ENCODE measurements at places on chromosomes 5 and 9.
A peak's percentile ranks its signal among the peaks of the same experiment; 100 is the strongest.

DNA sequence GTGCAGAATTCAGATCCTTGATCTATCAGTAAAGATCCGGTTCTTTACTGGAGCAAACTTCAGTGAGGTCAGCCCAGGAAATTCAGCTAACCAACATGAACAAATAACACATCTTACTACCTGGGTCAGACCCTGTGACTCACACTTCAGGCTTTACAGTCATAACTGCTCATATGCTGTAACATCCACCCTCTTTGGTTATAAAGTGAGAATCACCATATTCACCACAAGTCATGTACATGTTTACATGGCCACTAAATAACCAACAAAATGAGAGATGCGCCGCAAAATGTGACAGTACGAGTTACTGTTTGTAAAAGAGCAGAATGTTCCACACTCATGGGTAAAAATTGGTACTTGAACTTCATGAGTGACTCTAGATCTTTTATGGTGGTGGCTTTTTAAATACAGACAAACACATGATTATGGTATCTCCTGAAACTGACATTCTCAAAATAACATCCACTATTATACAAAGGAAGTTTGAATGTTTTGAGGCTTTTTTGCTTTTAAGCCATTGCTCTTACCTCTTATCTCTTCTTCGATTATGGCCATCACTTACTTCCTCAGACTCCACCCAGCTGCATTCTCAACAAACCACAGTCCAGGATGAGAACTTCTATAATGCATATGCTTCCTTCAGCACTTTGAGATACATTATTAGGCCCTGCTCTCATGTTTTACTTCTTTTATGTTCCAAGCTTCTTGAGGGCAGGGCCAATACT lies 516.6 kb downstream of the RAB3C start:
- DNase-seq: no peak

DNA sequence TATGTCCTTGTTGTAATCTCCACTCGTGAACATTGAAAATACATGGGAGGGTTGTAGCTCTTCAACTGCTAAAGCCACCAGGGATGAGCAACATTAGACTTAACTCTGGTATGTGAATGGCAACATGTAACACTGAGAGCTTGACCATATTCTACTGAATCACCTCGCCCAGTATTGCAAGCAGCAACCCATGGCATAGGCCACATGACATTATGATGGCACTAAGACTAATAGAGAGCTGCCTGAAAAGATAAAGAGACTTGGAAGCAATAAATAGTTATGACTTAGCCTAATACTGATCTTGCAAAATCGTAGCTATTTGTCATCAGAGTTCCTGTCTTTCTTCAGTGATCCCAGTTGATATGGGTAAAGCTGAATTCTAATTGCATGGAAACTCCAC lies 108.4 kb upstream of the NREP start:
- DNase-seq: no peak

GRCh38 chr5:148583421-148583965 lies 70.8 kb downstream of the HTR4 start:
- DNase-seq: no peak

GRCh38 chr9:132023419-132024180 lies 56.1 kb downstream of the MED27 start:
- DNase-seq: no peak

DNA sequence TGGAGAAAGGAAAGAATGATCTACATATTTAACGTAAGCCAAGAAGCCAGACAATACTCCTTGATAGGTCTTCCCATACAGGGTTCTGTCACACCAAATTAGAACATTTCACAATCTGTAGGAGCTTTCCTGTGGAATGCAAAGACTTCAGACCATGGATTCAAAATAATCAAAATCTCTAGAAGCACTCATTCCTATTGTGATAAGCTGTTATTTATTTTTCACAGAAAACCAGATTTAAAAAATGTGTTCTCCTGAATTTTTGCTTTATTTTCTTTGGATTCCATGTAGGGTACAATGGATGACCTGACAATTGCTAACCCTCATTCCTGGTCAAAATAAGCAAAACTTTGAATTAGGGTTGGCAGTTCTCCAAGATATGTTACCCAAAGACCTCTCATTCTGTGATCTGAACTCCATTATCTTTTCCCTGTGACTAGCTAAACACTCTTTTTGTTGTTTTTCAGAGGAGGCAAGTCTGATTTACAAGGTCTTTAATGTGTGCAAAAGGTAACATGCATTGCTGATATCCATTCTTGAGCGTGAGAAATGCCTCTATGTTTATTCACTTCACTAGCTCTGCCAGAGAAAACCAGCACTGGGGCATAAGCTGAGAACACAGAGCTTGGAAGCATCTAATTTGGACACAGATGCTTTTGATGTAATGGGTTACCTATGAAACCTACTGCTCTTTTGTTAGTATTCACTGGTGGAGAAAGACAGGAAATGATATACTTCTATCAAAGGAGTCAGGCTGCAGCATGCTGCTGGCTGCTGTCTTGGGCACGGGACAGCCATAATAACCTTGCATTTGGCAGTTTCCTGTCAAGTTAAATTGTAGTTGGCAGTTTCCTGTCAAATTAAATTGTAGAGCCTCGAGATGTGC lies 31.4 kb downstream of the ACTBL2 start:
- DNase-seq: no peak

- no peak for DNase-seq
These were observed 29.8 kb downstream of the STC2 start for GRCh38 chr5:173298213-173298926.

GRCh38 chr5:161846746-161847145 lies 1.2 kb upstream of the GABRA1 start:
- no peak for DNase-seq

- peak; percentile 15 for DNase-seq
These were observed 40.6 kb upstream of the ITGA2 start for GRCh38 chr5:52948418-52949076.

GRCh38 chr9:14693251-14693861 lies at the start of gene ZDHHC21:
TSS of gene ZDHHC21 (minus strand) at chr9:14693432. CDS start at chr9:14674340, 19,092 bp downstream.
- no peak for DNase-seq

- no peak for DNase-seq
These were observed 23.2 kb downstream of the PRUNE2 start for GRCh38 chr9:76882686-76883085.

GRCh38 chr9:85940275-85940831 lies 593 bp upstream of the NAA35 start:
- DNase-seq: no peak

DNA sequence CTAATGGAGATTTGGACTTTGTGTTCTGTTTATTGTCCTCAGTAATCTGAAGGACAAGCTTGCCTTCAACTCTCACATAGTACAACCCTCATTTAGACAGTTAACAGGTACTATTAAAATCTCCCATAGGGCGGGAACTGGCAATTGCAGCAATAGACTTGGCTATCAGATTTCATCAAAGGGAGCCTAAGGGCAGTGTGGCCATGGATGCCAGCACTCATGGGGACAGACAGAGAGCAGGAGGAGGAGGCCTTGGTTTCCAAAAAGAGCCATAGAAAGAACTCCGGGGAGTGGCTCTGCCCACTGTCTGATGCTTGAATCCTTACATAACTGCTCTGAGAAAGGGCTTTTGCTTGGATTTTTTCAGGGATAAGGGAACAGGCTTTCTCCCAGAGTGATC lies 6.8 kb downstream of the SLC36A1 start:
- DNase-seq: no peak

- DNase-seq: no peak
These were observed 1.4 kb downstream of the C8G start for GRCh38 chr9:136946228-136947027.

GRCh38 chr5:150599917-150600511 lies 40.4 kb upstream of the SYNPO start:
- no peak for DNase-seq

- DNase-seq: no peak
These were observed 670.2 kb downstream of the ACTL7B start for GRCh38 chr9:108185613-108186012.

- DNase-seq: no peak
These were observed 650.3 kb downstream of the CCDC171 start for GRCh38 chr9:16202914-16203728.

DNA sequence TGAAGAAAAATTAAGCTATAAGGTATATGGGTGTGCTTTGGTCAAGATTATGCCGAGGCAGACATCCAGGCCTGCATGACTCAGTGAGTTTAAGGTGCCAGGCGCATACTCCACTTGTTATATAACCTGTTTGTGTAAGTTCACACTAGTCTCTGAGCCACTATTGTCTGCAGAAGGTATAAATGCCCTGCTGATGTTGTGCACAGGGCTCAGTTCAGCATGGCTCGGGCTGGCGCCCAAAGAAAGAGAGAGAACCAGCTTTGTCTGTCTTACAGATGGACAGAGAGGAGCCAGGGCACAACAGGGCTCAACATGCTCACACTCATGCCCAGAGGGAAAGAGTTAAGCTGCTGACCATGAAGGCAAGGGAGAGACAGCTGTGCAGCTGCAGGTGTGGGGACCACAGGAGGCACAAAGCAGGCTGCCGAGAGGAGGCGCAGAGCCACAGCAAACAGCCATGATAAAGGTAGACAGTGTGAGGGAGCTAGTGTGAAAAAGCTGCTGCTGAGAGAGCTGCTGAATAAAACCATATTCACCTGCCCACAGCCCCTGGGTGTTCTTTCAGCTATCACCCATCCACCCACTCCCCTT lies 1587.6 kb upstream of the C9orf72 start:
- DNase-seq: no peak

- DNase-seq: no peak
These were observed 92.6 kb upstream of the ERBIN start for GRCh38 chr5:65833780-65834179.

- DNase-seq: no peak
These were observed 19.3 kb upstream of the WNT8A start for GRCh38 chr5:138064526-138064925.

DNA sequence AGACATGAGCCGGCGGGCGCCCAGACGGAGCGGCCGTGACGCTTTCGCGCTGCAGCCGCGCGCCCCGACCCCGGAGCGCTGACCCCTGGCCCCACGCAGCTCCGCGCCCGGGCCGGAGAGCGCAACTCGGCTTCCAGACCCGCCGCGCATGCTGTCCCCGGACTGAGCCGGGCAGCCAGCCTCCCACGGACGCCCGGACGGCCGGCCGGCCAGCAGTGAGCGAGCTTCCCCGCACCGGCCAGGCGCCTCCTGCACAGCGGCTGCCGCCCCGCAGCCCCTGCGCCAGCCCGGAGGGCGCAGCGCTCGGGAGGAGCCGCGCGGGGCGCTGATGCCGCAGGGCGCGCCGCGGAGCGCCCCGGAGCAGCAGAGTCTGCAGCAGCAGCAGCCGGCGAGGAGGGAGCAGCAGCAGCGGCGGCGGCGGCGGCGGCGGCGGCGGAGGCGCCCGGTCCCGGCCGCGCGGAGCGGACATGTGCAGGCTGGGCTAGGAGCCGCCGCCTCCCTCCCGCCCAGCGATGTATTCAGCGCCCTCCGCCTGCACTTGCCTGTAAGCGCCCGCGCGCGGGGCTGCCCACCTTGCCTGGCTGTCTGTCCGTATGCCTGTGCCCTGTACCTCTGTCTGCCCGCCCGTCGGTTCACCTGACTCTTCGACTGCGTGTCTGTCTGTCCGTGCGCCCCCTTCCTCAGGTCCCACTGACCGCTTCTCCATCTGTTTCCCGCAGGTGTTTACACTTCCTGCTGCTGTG lies 412 bp downstream of the FGF18 start:
- DNase-seq: no peak

DNA sequence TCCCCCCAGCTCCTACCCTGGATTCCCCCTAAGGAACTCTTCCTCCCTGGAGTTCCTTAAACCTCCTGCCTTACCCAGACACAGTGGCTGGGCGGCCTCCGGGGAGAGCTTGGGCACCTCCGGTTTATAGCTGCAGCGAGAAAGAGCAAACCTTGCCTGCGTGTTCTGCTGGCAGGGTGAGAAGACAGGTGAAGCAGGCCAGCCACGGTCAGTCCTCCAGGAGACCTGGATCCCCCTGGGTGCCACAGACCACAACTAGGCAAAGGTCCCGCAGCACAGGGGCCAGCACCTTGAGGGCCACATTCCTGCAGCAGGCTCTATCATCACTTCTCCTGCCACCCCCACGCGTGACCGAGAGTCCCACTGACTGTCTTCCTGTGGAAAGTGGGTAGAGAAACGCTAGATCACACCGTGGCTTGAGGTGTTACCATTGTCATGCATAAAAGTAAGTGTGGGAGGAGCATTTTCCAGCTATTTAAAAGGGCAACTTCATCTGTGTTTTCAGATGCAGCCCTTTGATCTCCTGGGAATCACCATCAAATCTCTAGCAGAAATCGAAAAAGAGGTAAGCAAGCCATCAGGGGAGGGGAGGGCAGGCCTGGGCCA lies 130.2 kb upstream of the LMX1B start:
- no peak for DNase-seq

DNA sequence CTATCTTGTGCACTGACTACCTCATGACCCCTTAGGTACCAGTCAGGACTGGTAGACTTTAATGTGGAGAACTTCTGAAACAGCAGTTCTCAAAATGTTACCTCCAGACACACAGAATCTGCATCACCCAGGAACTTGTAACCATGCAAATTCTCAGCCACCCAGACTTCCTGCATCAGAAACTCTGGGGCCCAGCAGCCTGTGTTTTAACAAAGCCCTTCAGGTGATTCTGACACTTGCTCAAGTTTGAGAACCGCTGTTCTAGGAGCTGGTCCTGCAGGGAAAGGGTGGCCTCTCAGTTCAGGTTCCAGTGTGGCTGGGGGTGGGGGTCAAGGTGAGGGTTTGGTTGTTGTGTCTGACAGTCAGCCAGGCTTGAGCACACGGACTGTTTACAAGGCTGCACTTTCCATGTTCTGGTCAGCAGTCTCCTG lies 28.4 kb downstream of the ZFP62 start:
- DNase-seq: no peak

GRCh38 chr9:116420993-116421538 lies 266.0 kb upstream of the TRIM32 start:
- DNase-seq: no peak

DNA sequence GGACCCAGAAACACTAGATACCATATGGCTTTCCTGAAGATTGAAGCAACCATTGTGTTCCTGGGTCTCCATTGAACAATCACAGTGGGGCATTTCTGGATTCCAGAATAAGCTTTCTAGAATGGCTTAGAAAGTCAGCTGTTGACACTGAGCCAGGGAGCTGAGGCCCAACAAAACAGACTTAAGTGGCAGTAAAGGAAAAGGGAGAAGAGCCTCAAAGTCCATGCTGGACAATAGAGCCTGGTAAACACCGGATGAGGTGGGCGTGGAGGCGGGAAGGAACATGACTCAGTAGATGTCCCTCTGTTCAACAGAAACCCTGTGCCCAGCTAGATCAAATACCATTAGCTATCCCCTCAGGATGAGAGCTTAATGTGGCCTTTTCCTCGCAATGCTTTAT lies 14.8 kb downstream of the SPARC start:
- no peak for DNase-seq

GRCh38 chr5:143574236-143574635 lies 170.8 kb upstream of the NR3C1 start:
- DNase-seq: no peak

DNA sequence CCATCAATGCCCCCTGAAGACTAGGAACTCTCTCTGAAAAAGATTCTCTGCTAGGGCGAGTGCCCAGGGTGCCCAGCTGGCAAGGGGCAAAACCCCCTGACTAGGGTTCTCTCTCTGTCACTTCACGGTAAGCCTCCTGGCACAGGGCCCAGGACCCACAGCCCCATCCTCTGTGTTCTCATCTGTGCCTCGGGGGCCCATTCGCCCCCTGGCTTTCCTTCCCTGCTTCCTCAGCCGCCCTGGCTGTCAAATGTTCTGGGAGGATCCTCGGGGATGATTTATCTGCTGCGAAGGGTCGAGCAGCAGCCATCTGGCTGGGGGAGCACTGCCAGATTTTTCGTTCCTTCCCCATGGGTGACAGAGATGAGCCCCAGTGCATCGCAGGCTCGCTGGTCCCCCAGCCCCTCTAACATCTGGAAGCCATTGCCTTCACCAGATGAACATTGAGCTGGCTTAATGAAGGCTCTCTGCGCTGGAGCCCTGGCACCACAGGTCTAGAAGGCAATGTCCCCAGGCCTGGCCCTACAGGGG lies 24.2 kb downstream of the HMCN2 start:
- no peak for DNase-seq

Measured in SIG-M5 (cell line).